Fibroblast of skin of back (primary cell): ENCODE measurements at places on chromosomes 3 and 15.

GRCh38 chr3:122802323-122802722 lies 7.5 kb downstream of the SLC49A4 start:
- DNase-seq, result no peak

GRCh38 chr3:161859865-161860450 lies 363.4 kb downstream of the OTOL1 start:
- no peak for DNase-seq

DNA sequence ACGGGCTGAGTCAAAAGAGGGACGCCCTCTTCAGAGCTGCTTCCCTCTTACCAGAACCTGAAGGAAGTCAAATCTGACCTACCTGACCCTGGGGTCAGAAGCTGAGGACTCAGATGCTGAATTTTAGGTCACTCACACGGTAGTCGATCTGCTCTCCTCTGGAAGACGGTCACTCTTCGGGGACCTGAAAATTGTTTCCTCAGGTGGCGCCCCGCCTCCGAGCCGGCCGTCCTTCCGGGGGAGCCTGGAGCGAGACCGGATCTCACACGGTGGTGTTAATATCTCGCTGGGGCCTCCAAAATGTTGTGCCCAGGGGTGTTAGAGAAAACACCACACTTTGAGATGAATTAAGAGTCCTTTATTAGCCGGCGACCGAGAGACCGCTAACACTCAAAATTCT lies 737.2 kb downstream of the SI start:
- no peak for DNase-seq

DNA sequence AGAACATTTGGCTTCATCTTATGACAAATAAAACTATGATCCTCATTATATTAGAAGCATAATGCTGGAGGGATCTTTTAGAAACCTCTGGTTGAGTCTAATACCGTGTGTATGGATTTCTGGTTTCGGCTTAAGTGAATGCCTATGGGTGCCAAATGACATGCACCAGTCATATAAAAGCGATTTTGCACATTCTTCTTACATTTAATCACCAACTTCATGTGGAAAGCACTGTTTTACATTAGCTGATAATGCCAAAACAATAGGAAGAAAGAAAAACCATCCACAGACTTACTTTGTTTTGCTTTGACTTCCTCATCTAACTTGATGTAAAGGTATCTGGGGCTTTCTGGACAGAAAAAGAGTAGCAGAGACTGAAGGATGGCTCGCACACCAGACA lies 20.9 kb downstream of the SLC2A2 start:
- DNase-seq, result peak; percentile 71

- peak; percentile 32 for DNase-seq
Observed at GRCh38 chr3:107740992-107741896, 218.5 kb downstream of the BBX start.

DNA sequence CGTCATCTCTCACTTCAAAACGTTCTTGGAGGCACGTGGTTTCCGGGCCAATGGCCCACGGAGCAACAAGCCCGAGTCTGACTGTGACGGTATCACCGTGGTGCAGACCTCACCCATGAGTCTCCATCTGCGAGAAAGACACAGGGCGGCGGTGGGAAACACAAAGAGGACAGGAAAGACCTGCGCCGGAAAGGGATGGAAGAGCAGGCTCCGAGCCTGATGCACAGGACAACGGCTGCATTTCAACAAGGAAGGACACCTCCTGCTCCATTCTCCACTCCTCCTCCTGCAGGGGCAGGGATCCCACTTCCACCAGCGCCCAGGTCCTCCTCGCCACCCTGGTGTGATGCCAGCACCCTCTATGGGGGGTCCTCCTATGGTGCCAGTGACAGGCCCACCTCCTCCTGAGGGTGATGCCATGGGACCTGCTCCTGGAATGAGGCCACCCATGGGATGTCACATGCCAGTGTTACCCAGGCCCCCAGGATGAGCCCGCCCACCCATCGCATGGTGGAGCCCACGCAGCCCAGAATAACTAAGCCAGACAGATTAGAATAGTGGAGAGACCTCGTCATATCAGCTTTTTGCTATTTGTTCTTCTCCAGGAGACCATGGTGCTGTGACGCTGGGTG lies 73.0 kb upstream of the PCSK6 start:
- no peak for DNase-seq

GRCh38 chr3:15636028-15636709 lies 34.6 kb downstream of the BTD start:
- peak; percentile 97 for DNase-seq

GRCh38 chr3:193974191-193974652 lies 161.7 kb upstream of the HES1 start:
- peak; percentile 72 for DNase-seq

- DNase-seq, result no peak
Observed at GRCh38 chr15:66760097-66760967, 58.3 kb downstream of the SMAD6 start.

GRCh38 chr3:152719264-152719663 lies 115.7 kb upstream of the P2RY1 start:
- DNase-seq, result peak; percentile 50

GRCh38 chr3:99319450-99319849 lies 318.9 kb upstream of the COL8A1 start:
- DNase-seq, result peak; percentile 55

- DNase-seq, result no peak
Observed at GRCh38 chr3:126317029-126317996, 39.9 kb downstream of the KLF15 start.

DNA sequence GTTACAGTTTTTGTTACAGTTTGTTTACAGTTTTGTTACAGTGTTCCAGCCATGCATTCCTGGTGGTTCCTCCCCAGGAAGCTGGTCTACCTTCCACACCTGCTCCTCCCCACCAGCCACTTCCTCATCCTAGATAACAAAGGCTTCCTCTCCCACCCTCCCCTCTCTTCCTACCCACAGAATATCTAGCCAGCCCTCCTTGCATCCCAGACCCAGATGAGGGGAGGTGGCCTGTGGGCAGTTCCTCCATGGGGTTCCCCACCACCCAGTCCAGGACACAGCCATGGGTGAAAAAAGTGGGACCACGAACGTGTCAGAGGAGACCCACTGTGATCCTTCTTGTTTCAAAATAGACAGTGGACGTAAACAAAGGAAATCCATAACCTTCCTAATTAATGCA lies 122.8 kb upstream of the ABHD17C start:
- no peak for DNase-seq

- no peak for DNase-seq
Observed at GRCh38 chr3:112346491-112347122, 13.7 kb downstream of the CD200 start.

- DNase-seq, result no peak
Observed at GRCh38 chr15:45149060-45149459, 19.3 kb downstream of the DUOX1 start.

DNA sequence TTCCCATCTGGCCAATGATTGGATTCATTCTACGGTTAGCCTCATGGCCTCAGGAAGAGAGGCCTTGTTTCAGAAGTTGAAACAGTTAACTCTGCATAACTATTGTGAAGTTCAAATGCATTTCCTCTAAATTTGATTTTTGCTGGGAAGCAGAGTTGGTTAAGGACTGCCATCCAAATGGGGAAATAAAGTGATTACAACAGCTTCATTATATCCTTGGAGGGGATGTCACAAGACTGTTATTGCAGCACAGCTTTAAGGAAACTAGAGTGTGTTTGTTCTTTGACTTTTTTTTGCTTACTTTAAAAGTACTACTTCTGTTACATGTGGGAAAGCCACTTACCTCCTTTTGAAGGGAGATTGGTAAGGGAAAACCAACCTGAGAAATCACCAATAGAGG lies 164.8 kb downstream of the AKAP13 start:
- no peak for DNase-seq

DNA sequence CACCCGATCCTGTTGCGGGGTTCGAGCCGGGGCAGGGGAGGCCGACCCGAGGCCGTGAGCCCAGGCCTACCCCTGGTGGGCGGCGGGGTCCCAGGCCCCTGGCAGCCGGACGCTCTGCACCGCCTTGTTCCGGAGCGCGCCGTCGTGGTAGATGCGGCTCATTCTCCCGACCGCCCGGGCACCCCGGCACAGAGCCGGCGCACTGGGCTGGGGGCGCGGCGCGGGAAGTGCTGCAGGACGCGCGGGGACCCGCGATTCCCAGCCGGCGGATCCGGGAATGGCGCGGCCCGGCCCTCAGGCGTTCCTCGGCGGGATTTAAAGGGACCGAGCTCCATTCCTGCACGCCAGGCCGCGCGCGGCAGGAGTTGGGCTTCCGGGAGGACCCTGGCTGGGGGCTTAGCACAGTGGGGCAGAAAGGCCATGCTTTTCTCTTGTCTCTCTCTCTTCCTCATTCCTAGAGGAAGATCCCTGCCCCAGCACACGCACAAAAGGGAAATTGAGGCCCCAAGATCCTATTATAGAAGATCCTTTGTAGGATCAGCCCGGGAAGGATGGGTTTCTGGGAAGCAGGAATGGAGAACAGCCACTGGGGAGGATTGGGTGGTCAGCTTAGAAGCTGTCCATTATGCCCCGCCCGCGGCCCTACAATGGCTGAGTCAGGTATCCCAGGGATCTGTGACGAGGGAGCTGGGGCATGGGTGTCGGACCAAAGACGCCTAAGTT lies at the start of gene ARPIN:
TSS of gene ARPIN (minus strand) at position 279 of the 723 bp plus-strand sequence. CDS start at position 162, 117 bp downstream.
- DNase-seq, result peak; percentile 67

DNA sequence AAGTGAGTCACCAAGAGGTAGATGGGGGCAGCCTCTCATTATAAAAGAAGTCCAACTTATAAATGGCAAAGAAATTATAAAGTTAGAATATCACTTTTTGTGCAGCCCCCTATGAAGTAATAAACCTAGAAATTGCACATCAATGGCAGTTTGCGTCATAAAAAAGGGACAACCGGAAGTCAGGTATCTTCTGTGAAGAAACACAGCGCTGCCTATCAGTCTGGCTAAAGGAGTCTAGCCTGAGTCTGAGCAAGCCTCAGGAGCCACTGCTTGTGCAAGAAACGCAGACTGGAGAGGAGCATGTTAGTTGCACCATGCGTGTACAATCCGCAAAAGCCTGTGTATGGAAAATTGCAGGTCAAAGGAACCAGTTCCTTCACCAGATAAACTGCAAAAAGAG lies 178.4 kb downstream of the ARRDC4 start:
- DNase-seq, result no peak

- no peak for DNase-seq
Observed at GRCh38 chr15:80503319-80503952, 99.3 kb downstream of the ARNT2 start.

GRCh38 chr3:119062892-119063291 lies 28.2 kb upstream of the IGSF11 start:
- DNase-seq, result no peak

- no peak for DNase-seq
Observed at GRCh38 chr3:28099296-28099695, 142.1 kb upstream of the CMC1 start.

DNA sequence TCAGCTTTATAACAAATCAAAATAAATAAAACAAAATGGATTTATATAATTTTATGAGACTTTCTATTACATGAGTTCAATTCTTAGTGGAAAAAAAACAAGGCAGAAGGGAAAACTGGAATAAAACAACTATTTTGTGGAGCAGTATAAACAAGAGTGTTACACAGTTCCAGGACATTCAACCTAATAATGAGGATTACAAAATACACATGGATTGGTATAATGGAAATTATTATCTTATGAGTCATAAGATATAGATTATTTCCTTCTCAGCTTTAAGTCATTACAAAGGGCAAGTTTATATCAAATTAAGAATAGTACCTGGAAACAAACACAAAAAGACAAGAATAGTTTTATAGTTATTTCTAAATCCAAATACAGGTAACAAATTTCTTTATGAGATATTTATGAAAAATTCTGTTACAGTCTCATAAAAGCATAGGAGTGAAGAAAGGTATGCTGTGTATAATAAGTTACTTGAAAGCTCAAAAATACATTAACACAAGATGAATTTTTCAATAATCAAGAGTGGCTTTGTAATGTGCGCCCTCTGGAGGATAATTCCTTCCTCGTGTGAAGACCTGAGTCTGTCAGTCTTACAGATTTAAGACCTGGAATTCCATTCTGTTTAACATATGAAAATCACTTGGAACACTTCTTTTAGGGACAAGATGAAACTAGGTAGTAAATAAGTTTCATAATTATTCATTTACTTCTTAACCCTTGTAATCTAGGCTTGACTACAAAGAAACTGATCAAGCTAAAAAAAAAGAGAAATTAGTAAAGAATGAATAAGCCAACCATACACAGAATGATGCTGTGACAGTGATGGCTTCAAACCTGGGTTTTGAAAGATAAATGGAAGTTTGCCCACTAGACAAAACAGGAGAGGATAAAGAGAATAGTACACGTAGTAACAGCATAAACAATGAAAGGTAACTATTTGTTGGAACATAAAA lies 9.5 kb downstream of the COPS2 start:
- peak; percentile 67 for DNase-seq

DNA sequence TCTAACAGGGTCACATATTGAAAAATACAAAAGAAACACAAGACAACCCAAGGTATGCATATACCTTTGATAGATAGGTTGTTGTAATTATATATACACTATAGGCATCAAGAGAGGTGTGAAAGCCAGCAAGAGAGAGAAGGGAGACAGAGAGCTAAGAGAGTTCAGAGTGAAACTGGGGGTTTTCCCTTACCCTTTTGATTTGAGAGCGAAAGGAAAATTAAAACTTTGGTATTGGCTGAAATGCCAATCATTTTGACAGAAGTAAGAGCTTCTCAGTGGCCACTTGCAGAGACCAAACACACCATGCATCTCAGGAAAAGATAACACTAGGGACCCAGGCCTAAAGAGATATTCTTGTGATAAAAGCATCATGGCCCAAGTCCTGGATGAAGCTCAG lies 183.6 kb downstream of the SHOX2 start:
- DNase-seq, result no peak

GRCh38 chr15:94478763-94479162 lies 247.4 kb downstream of the MCTP2 start:
- no peak for DNase-seq

DNA sequence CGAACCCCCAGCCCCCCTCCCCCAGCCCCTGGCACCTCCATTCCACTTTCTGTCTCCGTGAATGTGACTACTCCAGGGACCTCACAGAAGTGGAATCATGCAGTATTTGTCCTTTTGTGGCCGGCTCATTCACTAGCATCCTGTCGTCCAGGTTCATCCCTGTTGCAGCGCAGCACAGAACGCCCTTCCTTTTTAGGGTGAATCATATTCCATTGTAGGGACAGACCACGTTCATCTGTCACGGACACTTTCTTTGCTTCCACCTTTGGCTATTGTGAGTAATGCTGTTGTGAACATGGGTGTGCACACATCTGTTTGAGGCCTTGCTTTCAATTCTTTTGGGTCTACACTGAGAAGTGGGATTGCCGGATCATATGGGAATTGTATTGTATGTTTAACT lies 148.9 kb upstream of the IQSEC1 start:
- DNase-seq, result no peak

- DNase-seq, result no peak
Observed at GRCh38 chr3:44865272-44866035, 3.7 kb downstream of the TMEM42 start.

DNA sequence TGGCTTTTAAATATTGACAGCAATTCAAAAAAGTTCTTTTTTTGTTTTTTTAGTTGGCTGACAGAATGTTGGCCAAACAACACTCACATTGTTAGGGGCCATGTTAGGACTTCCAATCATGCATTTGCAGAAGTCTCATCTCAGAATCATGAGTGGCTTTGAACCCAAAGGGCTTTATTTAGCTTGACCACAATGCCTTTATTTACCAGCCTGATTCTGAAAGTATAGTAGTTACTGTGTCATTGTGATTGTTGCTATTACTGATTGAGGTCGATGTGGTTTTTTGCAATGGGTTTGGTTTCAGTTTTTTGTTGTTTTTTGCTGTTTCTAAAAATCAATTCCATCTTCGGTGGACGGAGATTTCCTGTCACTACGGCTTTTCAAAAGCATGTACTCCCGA lies 7.2 kb downstream of the GLDN start:
- DNase-seq, result no peak

GRCh38 chr3:123534264-123534663 lies 50.6 kb downstream of the HACD2 start:
- DNase-seq, result no peak

- DNase-seq, result peak; percentile 54
Observed at GRCh38 chr15:99729920-99730319, 3.3 kb downstream of the LYSMD4 start.
